ENCODE measurements at places on chromosomes 16 and 17.

GRCh38 chr17:41439375-41439774 lies 1.4 kb downstream of the KRT38 start:
- peak; percentile 51 for DNase-seq

GRCh38 chr16:89033304-89033703 lies 56.3 kb upstream of the CBFA2T3 start:
- DNase-seq = no peak

GRCh38 chr17:43430936-43431713 lies 32.3 kb downstream of the ARL4D start:
- DNase-seq = no peak

DNA sequence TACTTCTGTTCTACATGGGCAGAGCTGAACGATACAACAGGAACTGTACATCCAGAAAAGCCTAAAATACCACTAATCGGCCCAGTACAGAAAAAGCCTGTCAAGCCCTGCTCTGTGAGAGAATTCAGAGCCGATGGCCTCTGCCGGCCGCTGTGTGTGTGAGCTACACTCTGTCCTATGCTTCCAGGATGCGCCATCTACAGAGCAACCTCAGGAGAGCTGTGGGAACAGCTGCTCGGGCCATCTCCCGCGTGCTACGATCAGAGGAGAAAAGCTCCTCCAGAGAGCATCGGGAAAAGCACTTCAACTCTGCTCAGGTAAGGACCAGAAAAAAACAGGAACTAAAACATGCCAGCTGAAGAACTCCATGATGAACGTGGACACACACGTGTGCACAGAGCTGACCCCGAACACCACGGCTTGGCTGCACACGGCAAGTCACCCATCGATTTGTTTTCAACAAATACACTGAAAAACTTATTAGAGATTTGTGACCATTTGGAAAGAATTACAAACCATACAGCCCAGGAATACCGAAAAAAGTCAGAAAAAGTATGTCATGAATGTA lies 115.9 kb downstream of the ANKRD11 start:
- peak; percentile 71 for DNase-seq

GRCh38 chr16:430904-431303 lies 5.5 kb downstream of the RAB11FIP3 start:
- no peak for DNase-seq

- no peak for DNase-seq
These were observed 84.6 kb upstream of the GRIN2A start for GRCh38 chr16:10266809-10267208.

DNA sequence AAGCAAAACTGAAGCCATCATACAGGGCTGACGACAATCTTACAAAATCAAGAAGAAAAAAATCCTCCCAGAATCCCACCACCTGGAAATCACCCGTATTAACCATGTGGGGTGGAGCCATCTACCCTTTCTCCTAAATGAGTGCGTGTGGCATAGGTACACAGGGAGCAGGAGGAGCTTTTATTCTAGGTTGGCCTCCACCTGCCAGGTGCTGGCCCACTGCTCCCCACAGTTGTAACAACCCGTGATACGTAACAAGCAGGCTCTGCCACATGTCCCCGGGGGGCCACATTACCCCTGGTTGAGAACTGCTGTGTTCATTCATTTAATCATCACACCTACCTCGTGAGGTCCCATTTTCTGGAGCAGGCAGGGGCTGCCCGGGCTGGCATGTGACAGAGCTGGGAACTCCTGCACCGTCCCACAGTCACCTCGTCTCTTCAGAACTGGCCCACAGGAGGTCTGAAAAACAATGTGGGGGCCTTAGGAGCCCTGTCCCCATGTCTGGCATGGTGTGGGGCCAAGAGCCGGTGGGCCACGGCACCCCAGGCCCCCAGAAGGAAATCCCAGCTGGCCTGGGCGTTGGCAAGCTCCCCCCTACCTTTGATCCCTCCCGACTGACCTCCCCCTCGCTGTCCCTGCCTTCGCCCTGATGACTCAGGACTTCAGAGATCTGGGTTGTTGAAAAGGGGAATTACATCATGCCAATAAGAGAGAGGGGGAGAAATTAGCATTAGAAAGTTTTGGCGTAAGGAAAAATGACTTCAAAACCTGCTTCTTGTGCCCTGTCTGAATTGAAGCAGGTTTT lies 12.9 kb downstream of the CMIP start:
- peak; percentile 68 for DNase-seq

DNA sequence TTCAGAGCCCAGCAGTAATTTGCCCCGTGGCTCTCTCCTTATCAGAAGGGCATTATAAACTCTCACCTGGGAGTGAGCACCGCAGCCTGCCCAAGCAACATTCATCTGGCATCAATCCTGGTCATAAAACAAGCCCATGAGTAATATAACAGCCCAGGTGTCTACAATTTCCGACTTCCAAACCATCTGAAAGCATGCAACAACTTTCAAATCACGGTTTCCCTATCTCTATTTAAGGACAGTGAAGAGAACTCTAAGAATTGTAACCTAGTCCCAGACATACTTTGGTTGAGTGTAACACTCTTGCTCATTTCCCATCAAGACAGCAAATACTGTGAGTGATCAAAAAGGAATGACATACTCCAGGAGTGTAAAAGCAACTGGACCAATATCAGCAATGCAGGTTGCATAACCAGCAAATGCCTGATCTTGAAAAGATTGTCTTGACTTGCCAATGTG lies 487.4 kb upstream of the SOX9 start:
- peak; percentile 91 for DNase-seq

DNA sequence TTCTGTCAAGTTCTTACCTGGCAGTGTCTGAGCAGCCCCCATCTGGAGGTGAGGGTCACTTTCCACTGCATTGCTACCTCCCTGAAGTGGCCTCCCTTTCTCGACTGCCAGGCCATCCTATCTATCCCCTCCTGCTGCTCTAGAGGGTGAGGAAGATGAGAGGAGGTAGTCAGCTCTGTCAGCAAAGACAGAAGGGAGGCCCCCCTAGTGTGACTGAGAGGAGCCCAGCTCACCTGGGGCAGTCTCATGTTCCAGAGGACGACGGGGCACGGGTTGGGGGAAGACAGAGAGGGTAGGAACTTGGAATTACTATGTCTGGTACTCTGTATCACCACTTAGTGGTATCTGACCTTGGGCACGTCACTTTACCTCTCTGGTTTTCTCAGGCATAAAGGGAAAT lies 22.0 kb downstream of the MYO19 start:
- DNase-seq = no peak

DNA sequence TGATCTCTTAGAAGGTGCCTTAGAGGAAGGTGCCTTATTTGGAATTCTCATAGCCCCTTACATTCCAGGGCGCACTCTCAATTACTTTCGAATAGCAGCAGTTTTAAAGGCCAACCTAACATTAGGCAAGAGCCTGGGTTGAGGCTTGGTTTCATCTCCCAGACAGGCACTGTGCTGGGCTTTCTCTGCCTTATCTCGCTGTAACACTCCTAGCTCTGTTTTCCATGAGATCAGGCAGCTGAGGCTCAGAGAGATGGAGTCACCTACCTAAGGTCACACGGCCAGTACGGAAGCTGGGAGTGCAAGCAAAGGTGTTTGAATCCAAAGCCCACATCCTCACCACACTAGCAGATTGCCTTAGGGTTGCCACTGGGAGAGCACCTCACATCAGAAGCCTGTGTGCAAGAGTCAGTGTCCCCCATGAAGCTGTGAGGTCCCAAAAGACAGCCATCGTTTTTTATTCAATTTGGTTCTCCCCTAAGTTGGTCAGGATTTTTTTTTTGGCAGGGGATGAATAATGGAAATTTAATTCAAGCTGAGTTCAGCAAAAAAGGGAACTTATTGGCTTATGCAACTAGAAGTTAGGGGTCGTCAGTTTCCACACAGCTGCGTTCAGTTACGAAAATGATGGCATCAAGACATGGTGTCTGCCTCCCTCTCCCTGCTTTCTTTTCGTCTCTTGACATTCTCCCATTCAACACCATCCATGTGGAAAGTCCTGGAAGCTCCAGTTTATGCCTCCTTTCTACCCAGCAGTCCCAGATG lies 206.4 kb downstream of the KATNIP start:
- no peak for DNase-seq

GRCh38 chr17:4941319-4941610 lies 1.2 kb downstream of the RNF167 start:
- no peak for DNase-seq

GRCh38 chr17:73284906-73285602 lies 23.4 kb upstream of the CPSF4L start:
- DNase-seq = no peak

- DNase-seq = peak; percentile 27
These were observed 1131.0 kb upstream of the GOT2 start for GRCh38 chr16:59864981-59865666.

- peak; percentile 93 for DNase-seq
These were observed 155.7 kb downstream of the CMIP start for GRCh38 chr16:81600275-81600674.

- DNase-seq = peak; percentile 73
These were observed 7.2 kb downstream of the SRCIN1 start for GRCh38 chr17:38598536-38598935.

DNA sequence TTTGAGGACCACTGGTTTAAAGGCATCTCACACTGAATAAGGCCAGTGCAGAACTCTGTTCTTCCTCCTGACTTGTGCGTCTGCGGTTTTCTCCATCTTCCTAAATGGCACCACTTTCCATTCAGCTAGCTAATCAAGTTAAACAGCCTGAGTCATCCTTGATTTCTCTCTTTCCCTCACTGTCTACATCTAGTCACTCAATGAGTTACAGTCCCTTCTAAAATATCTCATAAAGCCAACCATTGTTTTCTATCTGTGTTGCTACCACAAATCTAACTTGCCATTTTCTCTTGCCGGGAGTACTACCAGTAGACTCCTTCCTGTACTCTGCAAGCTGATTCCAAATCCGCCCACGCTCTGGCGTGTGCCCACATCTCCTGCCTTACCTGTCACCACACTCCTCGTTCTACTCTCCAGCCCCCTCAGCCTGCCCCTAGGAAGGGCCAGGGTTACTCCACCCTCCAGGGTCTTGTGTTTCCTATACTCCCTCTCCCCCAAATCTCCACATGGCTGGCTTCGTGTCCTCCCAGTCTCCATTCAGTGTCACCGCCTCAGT lies 324.5 kb downstream of the SNX29 start:
- no peak for DNase-seq

DNA sequence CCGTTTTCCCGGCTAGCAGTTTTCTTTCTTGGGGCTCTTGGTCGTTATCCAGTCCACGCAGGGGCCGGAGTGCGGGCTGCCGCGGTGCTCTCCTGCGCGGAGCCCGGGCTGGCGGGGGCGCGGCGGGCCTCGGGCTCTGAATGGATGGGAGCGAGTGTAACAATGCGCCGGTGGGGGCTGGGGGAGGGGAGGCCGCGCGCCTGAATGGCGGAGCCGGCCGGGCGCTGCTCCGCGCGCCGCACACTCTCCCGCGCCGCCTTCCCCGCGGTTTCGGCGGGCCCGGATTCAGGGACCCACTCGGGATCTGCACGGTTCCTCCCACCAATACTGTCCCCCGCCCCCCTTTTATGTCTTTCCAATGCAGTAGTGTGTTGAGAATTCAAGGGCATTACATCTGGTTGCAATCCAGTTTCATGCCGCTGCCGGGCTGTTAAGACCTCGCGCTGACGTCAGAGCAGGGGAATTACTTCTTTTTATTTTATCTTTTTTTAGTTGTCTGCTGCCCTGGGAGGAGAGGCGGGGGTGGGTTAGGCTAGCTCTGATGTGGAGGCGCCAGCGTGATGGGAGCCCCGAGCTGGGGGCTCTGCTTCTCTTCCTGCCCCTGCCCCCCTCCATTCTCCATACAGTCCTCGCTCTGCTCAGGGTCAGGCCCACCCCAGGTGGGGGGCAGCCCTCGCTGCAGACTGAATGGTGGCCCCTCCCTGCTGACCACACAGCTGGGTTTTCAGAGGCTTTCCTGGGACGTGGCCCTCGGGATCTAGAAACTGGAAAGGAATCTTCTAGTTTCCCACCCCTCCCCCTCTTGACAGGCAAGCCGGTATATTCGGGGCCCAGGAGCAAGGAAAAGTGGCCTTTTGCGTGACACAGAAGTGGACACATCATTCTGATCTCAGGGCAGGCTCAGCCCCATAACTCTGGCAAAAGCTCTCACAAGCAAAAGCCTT lies 1.8 kb downstream of the RAI1 start:
- peak; percentile 93 for DNase-seq

DNA sequence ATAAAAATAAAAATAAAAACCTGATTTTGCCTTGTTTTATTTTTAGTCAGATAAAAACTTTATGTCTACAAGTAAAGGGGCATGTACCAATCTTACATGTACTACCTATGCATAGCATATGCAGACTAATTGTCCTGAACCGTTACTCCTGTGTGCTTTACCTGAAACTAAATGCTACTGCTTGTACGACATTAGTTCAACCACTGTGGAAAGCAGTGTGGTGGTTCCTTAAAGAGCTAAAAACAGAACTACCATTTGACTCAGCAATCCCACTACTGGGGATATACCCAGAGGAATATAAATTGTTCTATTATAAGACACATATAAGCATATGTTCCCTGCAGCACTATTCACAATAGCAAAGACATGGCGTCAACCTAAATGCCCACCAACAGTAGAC lies 426.0 kb upstream of the PMFBP1 start:
- no peak for DNase-seq

- peak; percentile 86 for DNase-seq
These were observed 688 bp downstream of the CRK start for GRCh38 chr17:1455291-1455796.

GRCh38 chr17:55122114-55122513 lies 142.6 kb upstream of the HLF start:
- DNase-seq = no peak

DNA sequence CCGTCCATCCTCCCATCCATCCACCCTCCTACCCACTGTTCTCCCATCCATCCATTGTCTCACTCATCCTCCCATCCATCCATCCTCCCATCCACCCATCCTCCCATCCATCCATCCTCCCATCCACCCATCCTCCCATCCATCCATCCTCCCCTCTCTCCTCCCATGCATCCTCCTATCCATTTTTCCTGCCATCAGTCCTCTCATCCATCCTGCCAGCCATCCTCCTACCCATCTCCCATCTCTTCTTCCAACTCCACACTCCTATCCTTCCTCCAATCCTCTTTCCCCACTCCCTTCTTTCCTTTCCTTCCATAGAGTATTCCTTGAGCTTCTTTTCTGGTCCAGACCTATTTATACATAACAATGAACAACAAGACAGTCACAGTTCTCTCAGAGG lies 12.1 kb downstream of the DRC7 start:
- no peak for DNase-seq

DNA sequence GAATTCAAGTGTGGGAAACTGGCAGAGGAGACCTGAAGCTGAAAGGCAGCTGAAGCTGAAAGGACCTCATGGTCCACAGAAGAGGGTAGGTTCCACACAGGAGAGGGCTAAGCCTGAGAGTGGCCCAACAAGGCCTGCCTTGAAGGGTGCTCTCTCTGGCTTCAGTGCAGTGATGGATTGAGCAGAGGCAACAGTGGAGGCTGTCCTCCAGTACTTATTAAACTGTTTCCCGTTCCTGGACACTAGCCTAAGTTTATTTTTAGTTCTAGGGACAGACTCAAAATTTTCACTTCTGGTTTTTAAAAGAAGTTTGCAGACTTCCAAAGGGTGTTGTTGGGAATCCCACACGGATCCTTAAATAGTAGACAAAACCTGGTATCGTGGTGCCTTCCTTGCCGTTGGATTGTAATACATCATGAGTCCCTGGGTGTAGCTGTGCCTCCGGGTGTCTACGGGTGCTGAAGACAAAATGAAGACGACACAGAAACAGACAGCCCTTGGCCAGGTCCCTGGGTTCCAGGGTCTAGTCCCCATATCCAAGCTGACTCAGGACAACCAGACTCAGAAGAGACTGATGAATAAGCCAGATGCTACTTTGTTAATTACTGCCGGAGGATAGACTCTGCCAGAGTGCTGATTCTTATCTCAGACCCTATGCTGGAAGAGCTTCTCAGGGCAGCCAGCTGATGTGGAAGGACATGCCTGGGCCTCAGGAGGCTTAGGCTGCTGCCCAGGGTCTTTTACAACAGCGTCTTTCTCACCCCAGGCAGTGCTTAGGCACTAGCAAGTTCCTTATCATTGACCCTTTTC lies 7.1 kb upstream of the CMTM4 start:
- DNase-seq = peak; percentile 90

Data from EH (cell line).